ENCODE measurements at places on chromosomes 6 and 20.

DNA sequence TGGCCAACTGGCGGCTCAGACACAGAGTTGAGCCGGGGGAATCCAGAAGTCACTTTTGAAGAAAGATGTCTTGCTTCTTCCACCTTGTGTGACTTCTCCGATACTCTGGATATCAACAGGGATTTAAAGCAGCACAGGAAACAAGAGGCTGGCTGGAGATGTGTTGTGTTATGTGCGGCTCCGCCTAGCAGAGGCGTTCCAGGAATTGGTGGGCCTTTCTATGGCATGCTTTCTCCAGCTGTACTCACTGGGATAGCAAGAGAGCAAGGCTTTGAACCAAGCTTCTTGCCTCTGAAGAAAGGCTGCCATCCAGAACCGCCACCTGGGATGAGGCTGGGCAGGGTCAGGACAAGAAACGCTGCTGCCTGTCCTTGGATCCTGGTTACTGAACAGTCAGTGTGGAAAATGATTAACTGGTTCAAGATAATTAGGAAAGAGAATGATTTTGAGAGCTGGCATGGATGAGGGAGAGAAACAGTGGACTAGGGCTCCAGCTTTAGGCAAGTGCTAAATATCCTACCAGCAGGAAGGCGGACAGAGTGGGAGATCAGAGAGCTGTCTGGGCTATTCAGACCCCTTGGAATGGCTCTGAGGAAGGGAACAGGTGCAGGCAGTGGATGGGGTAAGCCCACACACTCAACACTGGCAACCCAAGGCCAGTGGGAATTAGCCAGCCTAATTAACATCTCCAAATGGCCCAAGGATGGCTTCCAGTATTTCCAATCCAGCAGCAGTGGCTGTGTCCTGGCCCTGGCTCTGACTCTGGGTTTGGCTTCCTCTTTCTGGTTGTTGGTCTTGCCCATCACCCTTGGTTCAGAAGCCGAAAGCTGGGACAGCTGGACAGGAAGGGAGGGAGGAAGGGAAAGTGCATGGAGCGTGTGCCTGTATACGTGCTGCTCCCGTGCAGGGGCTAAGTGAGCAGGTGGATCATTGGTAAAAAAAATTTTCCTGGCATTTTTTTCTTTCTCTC lies 31.9 kb downstream of the INSM1 start:
- no peak for DNase-seq

- no peak for DNase-seq
Observed at GRCh38 chr6:167703781-167704180, 122.9 kb upstream of the AFDN start.

DNA sequence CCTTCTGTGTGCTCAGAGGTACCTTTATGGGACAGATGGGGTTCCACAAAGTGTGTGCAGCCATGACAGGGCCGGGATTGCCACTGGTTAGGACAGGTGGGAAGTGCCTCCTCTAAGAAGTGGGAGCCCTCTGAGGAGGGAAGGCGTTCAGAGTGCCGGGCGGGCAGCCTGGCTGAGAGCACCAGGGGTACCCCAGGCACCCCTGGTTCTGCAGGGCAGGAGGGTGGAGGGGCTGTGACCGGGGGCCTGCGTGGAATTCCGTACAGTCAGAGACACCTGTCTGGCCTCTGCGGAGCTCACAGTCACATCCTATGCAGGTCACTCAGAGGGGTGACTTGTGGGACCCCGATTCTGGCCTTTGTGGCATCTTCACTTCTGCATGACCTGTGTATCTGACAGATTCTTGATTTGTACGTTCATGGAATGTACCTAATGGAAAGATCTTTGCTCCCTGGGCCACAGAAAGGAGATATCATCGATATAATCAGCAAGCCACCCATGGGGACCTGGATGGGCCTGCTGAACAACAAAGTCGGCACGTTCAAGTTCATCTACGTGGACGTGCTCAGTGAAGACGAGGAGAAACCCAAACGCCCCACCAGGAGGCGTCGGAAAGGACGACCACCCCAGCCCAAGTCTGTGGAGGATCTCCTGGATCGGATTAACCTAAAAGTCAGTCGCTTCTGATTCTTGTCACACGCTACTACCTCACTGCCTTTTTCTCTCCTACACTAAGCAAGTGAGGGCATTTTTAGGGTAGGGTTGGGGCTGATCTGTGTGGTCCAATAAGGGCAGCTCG lies 190.9 kb downstream of the SASH1 start:
- DNase-seq, result no peak

- DNase-seq, result no peak
Observed at GRCh38 chr6:121335087-121336008, 1.1 kb upstream of the TBC1D32 start.

- DNase-seq, result no peak
Observed at GRCh38 chr6:149877659-149878058, 13.5 kb upstream of the LRP11 start.

DNA sequence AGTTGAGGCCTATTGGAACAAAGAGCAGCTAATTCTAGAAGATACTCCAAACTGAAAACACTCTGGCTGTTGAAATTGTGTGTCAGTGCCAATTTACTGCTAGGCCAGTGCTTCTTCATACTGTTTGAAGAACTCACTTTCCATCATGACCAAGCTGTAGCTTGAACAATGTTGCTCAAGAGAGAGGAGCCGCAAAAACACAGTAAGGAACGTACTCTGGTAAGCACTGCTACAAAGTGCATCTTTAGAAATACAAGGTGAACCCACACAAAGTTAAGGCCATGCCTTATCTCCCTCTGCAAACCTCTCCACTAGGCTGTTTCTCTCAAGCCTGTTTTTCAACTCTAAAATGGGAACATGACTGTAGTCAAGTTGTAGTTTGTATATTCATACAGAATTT lies 74.5 kb upstream of the TULP1 start:
- DNase-seq, result no peak

DNA sequence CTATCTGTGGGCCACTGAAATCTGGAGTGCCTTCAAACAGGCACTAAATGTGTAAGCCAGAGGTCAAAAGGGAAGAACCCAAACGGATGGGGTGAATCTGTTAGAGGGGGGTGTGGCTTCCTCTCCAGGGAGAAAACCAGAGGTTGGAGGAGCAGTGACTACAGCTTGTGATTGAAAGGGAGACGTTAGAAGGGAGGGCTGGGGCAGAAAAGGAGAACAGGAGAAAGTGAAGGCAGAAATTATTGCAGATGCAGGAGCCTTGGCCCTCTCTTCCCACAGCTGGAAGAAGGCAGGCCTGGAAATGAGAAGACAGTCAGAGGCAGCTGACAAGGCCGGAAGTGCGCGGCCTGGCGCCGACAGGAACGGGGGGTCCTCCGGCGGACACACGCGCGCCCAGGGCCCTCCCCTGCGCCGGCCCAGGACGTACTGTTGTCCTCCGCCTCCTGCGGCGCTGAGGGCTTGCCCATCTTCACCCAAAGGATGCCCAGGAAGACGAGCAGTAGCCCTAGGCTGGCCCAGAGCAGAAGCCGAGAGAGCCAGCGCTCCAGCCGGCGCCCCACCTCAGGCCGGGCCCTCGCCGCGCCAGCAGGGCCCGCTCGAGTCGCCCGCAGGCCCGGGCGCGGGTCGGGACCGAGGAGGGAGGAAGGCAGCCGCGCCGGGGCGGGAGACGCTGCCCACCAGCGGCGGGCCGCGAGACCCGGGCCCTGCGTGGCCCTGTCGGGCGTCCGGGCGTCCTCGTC lies 806 bp downstream of the LEMD2 start:
- peak; percentile 23 for DNase-seq

GRCh38 chr6:140068801-140069200 lies 694.4 kb upstream of the CITED2 start:
- DNase-seq, result no peak

DNA sequence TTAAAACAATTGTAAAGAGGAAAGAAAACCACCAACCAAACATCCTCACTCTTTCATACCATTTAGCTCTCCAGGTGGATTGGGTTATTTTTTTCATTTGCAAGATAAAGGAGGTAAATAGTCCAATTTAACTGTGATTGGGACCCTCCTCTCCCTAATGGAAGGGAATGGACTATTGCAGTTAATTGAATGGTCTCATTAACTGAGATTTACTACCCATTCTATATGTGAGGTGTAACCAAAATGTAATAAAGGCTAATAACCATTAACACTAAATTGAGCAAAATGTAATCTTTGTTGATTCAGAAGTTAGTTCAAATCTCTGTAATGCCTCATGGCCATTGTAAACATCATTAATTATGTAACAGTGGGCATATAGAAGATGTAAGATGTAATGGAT lies 105.0 kb downstream of the KLHL32 start:
- no peak for DNase-seq

- no peak for DNase-seq
Observed at GRCh38 chr6:79702691-79703090, 71.6 kb downstream of the SH3BGRL2 start.

DNA sequence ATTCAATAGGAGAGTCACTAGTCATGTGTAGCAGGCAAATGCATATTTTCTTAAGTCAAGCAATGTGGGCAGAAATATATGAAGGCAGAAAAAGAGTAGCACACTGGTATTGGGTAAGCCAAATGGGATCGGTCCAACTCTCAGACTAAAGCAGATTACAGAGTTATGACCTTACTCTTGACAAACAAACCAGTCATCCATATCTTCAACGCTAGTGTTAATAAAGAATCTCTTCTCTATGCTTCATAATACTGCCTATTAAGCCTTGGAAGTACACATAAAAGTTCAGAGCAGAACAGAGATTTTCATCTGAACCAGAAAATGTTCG lies 320.2 kb upstream of the JARID2 start:
- no peak for DNase-seq

DNA sequence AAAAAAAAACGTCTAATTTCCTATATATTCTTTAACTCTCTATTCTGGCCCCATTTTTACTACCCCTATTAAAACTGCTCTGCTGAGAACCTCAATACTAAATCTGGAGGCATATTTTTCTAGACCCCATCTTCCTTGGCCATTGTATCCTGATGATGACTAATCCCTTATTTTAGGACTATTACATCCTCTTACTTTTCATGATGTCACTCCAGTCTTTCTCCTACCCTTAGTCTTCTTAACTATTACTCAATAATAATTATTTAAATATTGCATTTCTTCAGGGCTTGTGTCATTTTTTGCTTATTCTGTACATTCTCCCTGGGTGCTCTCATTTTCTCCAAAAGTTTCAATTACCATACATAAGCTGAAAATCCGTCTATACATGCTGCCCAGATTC lies 6.4 kb downstream of the FBXO30 start:
- no peak for DNase-seq

- no peak for DNase-seq
Observed at GRCh38 chr6:168126566-168127383, 47.8 kb upstream of the FRMD1 start.

DNA sequence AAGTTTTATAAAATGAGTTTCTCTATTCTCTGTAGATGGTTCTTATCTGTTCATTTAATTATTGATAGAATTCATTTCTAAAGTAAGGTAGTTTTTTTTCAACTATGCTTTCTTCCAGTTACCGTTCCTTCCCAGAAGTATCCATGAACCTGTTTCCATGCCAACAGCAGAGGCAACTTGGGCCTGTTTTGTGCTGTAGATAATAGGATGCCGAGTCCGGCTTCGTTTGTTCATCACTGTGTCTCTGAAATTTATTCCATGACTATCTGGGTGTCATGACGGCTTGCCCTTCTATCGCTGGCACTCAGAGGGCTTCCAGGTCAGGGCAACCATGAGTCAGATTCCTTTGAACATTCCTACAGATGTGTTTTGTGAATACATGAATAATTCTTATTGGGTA lies 190.4 kb downstream of the SYNDIG1 start:
- no peak for DNase-seq

GRCh38 chr6:77011929-77012545 lies 451.3 kb downstream of the HTR1B start:
- DNase-seq, result no peak

DNA sequence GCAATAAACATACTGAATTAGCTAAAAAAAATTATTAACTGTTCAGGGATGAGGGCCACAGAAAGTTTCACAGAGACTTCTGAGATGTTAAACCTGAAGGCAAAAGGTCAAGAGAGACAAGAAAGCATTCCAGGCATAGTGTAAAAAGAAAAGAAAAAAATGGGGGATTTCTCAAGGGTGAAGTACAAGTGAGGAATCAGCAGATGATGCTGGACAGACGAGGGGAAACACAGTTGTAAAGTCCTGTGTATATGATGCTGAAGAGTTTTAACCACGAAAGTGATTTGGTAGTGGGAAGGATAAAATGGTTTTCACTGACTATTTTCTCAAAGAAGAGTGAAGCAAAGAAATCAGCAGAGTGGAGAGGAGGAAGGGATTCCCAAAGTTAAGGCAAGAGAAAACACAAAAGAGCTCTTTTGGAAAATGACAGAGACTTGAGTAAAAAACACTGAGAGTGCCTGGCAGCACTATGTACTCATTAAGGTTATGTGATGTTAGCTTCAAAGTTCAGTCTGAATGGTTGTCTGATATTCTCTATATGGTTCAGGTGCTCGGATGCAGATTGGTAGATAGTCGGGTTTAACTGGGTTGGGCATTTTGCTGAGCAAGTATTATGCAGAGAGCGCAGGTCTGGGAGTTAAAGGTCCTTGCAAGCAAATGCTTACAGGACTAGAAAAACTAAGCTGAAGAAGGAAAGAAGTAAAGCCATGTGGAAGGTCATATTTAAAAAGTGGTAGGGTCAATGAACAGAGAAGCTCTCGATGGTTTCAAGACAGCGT lies 16.4 kb downstream of the RAB23 start:
- DNase-seq, result no peak

GRCh38 chr6:146542881-146543210 lies 787 bp upstream of the RAB32 start:
- no peak for DNase-seq

GRCh38 chr6:48817333-48818051 lies 645.6 kb downstream of the MMUT start:
- DNase-seq, result no peak

- DNase-seq, result no peak
Observed at GRCh38 chr6:131867744-131868143, 59.9 kb downstream of the ENPP1 start.

DNA sequence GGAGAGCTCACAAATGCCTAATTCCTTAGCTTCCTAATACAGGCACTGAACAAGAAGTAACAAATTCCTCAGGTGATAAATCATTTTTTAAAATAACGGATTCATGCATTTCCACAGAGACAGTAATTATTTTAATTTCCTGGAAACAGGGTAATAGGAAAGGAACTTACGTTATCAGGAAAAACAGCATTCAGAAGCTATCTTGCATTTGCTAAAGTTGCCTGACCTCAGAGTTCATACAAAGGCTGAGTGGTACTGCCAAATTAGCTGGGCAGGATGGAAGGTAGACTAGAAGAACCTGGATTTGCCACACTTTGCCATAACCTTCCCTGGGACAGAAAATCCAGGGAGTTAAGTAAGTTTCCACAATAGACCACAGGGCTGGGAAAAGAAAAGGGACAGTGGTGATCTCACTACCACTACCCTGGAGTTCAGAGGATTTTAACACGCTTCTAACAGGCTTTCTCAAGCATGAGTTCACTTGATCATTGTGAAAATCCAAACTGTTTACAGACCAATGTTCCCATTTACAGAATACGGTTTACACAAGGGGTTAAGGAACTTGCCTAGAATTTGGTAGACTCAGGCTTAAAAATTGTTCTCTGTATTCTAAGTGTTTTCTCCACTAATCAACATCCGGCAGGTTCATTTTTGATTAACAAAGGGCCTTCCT lies 57.0 kb downstream of the KIF13A start:
- no peak for DNase-seq

Measured in activated T-cell treated with anti-CD3 and anti-CD28 coated beads, Interleukin-2, amount 50 U/mL, for 4 hours (primary cell).